ENCODE measurements at places on chromosomes 13 and 19. TPM values are rescaled to one million over a fixed set of nuclear protein-coding genes. Genes with fewer than 3 reads are reported as not detected.

The LHFPL6 gene
- 42.4 TPM for total RNA-seq

The MYH14 gene
- not detected for total RNA-seq

The PRR19 gene
- total RNA-seq: 0.17 TPM

The COG6 gene
- total RNA-seq: 24.4 TPM

The ATP8B3 gene
- total RNA-seq: 3.0 TPM

The ZNF506 gene
- 16.5 TPM for total RNA-seq

The PTH2 gene
- not detected for total RNA-seq

The VSTM2B gene
- total RNA-seq: not detected

The ZAR1L gene
- total RNA-seq: not detected

The GRIK5 gene
- 3.5 TPM for total RNA-seq

The MISP gene
- not detected for total RNA-seq

The SIAH3 gene
- total RNA-seq: not detected

The NUMBL gene
- total RNA-seq: 30.6 TPM

The TEX26 gene
- total RNA-seq: 0.26 TPM

The SIPA1L3 gene
- 4.9 TPM for total RNA-seq

The LILRB3 gene
- total RNA-seq: not detected

The STK24 gene
- total RNA-seq: 32.9 TPM

The GRIN2D gene
- total RNA-seq: under 0.01 TPM

The SYNGR4 gene
- not detected for total RNA-seq

The IZUMO1 gene
- not detected for total RNA-seq

The SIRT2 gene
- total RNA-seq: 50.8 TPM

The F10 gene
- 20.3 TPM for total RNA-seq

The C13orf42 gene
- total RNA-seq: not detected

The GPATCH1 gene
- total RNA-seq: 8.0 TPM

The FAM83E gene
- total RNA-seq: 1.0 TPM

The KCNN1 gene
- under 0.01 TPM for total RNA-seq

The RRAS gene
- total RNA-seq: 34.2 TPM

The TYK2 gene
- total RNA-seq: 72.4 TPM

The CATSPERD gene
- not detected for total RNA-seq

The PTGER1 gene
- 9.7 TPM for total RNA-seq
